ENCODE measurements at places on chromosomes 2 and 18. TPM values are rescaled to one million over a fixed set of nuclear protein-coding genes. Genes with fewer than 3 reads are reported as not detected.

LRATD1 gene
- 3.5 TPM for total RNA-seq

AGAP1 gene
- 11.8 TPM for total RNA-seq

PUS10 gene
- total RNA-seq, result 11.2 TPM

UCN gene
- total RNA-seq, result 0.22 TPM

SYT4 gene
- total RNA-seq, result not detected

ASAP2 gene
- total RNA-seq, result 43.5 TPM

IL1F10 gene
- total RNA-seq, result not detected

AGPS gene
- 32.3 TPM for total RNA-seq

CABYR gene
- 7.2 TPM for total RNA-seq

CYRIA gene
- total RNA-seq, result 18.1 TPM

SERPINB11 gene
- total RNA-seq, result not detected

ACAA2 gene
- total RNA-seq, result 19.5 TPM

EPB41L3 gene
- total RNA-seq, result 8.7 TPM

BMP10 gene
- not detected for total RNA-seq

TM4SF20 gene
- total RNA-seq, result not detected

CD207 gene
- total RNA-seq, result not detected

CLIP4 gene
- total RNA-seq, result 110 TPM

Measured in uterine smooth muscle cell (primary cell).